Osteocyte (in vitro differentiated cells): ENCODE measurements at places on chromosomes 13 and 19. TPM values are rescaled to one million over a fixed set of nuclear protein-coding genes. Genes with fewer than 3 reads are reported as not detected.
A peak's percentile ranks its signal among the peaks of the same experiment; 100 is the strongest.

- no peak for DNase-seq
- no peaks in the 10 kb centered on the region for H3K4me1 ChIP-seq
- H3K36me3 ChIP-seq: no peaks in the 10 kb centered on the region
- H3K27ac ChIP-seq: no peak overlapping the region
Measured at GRCh38 chr13:54637366-54637765, 1608.8 kb downstream of the OLFM4 start.

DNA sequence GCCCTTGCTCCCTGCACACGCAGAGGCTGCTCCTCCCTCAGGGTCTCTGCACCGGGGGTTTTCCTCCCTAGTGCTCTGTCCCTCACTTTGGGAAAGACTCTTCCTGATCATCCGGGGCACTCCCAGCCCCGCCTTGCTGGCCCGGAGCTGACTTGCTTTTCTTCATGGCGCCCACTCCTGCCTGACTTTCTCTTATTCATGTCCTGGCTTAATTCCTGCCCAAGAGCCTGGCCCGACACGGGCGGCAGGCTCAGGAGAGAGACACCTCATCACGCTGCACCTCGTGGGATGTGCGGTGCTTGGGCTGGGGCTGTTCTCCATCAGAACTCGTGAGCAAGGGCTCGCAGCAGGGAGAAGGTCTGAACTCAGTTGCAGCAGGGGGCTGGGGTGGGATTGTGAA, 11.8 kb upstream of the PLA2G4C start:
- peaks cover 16% of the 10 kb centered on the region for H3K36me3 ChIP-seq
- no peak overlapping the region for H3K4me3 ChIP-seq
- H3K27me3 ChIP-seq: no peaks in the 10 kb centered on the region
- no peak for DNase-seq

- no peaks in the 10 kb centered on the region for H3K36me3 ChIP-seq
- no peak overlapping the region for H3K27ac ChIP-seq
- H3K4me3 ChIP-seq: no peak overlapping the region
Measured at GRCh38 chr13:82358284-82358683, 1524.0 kb downstream of the SLITRK1 start.

- H3K4me3 ChIP-seq: no peak overlapping the region
- no peaks in the 10 kb centered on the region for H3K27me3 ChIP-seq
- H3K36me3 ChIP-seq: peaks cover 5% of the 10 kb centered on the region
- H3K4me1 ChIP-seq: peaks cover 16% of the 10 kb centered on the region
- H3K27ac ChIP-seq: no peak overlapping the region
- no peak for DNase-seq
Measured at GRCh38 chr19:2037651-2038255, 13.3 kb downstream of the MKNK2 start.

GRCh38 chr13:58933475-58933874, 1230.3 kb downstream of the DIAPH3 start:
- H3K27me3 ChIP-seq: peaks cover 4% of the 10 kb centered on the region
- H3K27ac ChIP-seq: no peak overlapping the region
- no peak for DNase-seq
- H3K4me3 ChIP-seq: no peak overlapping the region

- H3K27me3 ChIP-seq: peaks cover 13% of the 10 kb centered on the region
- H3K4me1 ChIP-seq: no peaks in the 10 kb centered on the region
- no peak overlapping the region for H3K4me3 ChIP-seq
- no peak for DNase-seq
- no peaks in the 10 kb centered on the region for H3K36me3 ChIP-seq
Measured at GRCh38 chr13:111526922-111527321, 206.5 kb downstream of the TEX29 start.

GRCh38 chr19:3274942-3275582, 50.6 kb downstream of the CELF5 start:
- peak overlapping the region; percentile 34 for H3K27ac ChIP-seq
- H3K27me3 ChIP-seq: peaks cover 29% of the 10 kb centered on the region
- no peaks in the 10 kb centered on the region for H3K36me3 ChIP-seq
- peaks cover 8% of the 10 kb centered on the region for H3K4me1 ChIP-seq

GRCh38 chr13:41463838-41464602, 6.7 kb downstream of the RGCC start:
- no peak for DNase-seq
- no peak overlapping the region for H3K27ac ChIP-seq
- H3K4me3 ChIP-seq: no peak overlapping the region
- H3K36me3 ChIP-seq: no peaks in the 10 kb centered on the region
- no peaks in the 10 kb centered on the region for H3K4me1 ChIP-seq
- H3K27me3 ChIP-seq: peaks cover 38% of the 10 kb centered on the region

GRCh38 chr13:36131222-36131930, at the start of gene DCLK1:
Gene DCLK1 (minus strand): TSS chr13:36131382.
- no peak within 1 kb of the TSS for H3K27ac ChIP-seq
- peak within 1 kb of the TSS; percentile 76 for H3K4me3 ChIP-seq
- DNase-seq: no peak
- no peaks in the 10 kb centered on the region for H3K36me3 ChIP-seq
- H3K27me3 ChIP-seq: peaks cover 76% of the 10 kb centered on the region

DNA sequence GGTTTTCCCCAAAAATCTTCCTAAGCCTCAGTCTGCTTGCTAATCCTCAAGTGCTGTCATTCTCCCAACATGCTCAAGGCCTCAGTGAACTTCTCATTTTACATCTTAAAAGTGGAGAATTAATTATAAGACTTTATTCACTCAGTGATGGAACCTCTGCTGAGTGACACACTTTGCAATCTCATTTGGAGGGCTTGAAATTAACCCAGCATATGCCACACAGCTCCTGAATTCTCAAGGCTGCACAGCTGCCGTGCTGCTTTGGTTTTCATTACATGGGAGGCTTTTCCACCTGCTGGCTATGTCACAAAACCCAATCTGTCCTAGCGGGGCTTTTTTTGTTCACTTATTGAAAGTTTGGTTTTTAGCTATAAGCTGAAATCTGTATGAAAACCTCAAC, 28.3 kb upstream of the SERPINE3 start:
- H3K4me3 ChIP-seq: no peak overlapping the region
- H3K27me3 ChIP-seq: peaks cover 20% of the 10 kb centered on the region
- no peak overlapping the region for H3K27ac ChIP-seq
- no peaks in the 10 kb centered on the region for H3K36me3 ChIP-seq

- peak overlapping the region; percentile 66 for H3K27ac ChIP-seq
- H3K27me3 ChIP-seq: no peaks in the 10 kb centered on the region
Measured at GRCh38 chr13:30743319-30744055, 8.1 kb downstream of the ALOX5AP start.

GRCh38 chr13:36214163-36214921, at the start of gene SOHLH2:
Gene SOHLH2 (minus strand): TSS chr13:36214556. CDS start chr13:36214526, 30 bp downstream.
- peaks cover 16% of the 10 kb centered on the region for H3K4me1 ChIP-seq
- no peak within 1 kb of the TSS for H3K4me3 ChIP-seq
- DNase-seq: no peak
- no peaks in the 10 kb centered on the region for H3K36me3 ChIP-seq

FSD1 gene
- total RNA-seq: 13.3 and 15.6 TPM in 2 replicates

ETHE1 gene
- 41.8 and 42.3 TPM in 2 replicates for total RNA-seq

MEDAG gene
- 2.0 and 2.7 TPM in 2 replicates for total RNA-seq

SHISA7 gene
- not detected in 2 replicates for total RNA-seq

ISOC2 gene
- total RNA-seq: 37.0 and 39.8 TPM in 2 replicates

SOX1 gene
- not detected in 2 replicates for total RNA-seq

TRPC4 gene
- total RNA-seq: 6.3 and 6.8 TPM in 2 replicates
